ENCODE measurements at places on chromosomes 6 and 20.

DNA sequence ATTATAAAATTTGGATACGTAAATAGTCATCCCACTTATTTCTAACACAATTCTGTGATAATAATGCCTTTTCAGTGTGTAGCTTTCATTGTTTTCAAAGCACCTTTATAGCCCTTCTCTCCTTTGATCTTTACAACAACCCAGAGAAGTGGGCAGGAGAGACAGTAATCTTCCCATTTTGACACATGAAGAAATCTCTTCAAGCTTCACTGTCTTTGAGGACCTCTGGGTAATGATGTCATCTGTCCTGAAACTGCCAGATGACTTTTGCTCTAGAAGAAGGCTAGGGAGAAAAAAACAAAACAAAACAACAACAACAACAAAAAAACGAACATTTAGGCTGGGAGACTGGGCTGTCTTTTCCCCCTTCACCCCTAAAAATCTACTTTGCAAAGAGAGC is 203.0 kb downstream of the KCNQ5 start:
- no peak for DNase-seq

DNA sequence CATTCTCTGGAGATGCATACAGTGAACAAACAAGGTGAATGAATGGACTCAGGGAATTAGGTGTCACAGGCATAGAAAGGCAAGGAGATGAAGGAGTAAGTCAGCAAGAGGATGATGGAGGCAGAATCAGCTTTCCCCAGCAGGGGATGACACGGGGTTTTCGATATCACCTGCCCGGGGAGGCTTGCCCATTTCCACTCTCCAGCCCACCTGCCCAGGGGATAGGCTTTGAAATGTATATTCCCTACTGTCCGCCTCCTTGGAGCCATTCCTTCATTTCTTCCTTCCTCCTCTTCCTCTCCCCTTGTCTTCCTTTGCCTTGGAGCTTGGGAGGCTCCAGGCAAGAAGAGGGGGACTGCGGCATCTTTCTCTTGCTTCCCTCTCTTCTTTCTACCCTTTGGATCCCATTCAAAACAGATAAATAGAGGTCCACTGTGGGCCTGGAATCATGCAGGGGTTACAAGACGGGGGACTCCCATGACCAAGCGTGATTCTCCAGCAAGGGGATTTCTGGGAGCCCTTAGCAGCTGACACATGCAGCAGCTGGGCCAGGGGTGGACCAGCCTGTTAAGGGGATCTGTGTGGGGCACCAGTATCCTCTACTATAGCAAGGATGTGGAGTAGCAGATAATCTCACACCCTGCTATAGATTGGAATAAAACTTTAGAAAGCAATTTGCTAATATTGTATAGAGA is 23.5 kb upstream of the RNF24 start:
- no peak for DNase-seq

DNA sequence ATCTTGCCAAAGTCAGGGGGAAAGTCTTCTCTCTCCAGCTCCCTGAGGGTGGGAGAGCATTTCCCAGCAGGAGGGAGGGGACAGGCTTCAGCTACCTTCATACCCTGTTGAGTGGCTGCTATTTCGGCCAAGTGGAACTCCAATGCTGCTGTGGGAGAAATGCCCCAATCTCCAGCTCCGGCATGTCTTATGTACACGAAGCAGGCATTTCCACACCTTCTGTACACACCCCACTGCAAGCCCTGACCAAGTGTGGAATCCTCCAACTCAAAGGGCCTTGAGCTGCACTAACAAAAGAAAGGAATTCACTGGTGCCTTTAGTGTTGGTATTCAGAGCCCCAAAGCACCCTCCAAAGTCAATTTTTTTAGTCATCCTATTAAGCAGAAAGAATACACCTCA is 313.6 kb upstream of the NT5E start:
- DNase-seq: no peak

DNA sequence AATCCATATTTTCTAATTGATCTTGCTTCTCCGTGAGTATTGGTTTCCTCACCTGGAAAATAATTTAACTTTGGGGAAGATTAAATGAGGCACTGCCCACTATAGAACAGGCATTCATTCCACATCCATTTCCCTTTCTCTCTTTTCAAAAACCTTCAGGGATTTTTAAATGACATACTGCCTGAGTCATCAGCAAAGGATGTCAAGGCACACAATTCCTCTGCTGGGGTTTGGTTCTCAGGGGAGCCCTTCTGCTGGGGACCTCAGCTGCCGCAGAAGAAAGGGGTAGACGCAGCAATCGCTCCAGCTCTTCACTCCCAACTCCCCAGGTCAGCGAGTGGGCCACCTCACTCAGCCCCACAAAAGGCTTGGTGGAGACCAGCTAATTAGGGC is 90.7 kb upstream of the BACH2 start:
- no peak for DNase-seq

DNA sequence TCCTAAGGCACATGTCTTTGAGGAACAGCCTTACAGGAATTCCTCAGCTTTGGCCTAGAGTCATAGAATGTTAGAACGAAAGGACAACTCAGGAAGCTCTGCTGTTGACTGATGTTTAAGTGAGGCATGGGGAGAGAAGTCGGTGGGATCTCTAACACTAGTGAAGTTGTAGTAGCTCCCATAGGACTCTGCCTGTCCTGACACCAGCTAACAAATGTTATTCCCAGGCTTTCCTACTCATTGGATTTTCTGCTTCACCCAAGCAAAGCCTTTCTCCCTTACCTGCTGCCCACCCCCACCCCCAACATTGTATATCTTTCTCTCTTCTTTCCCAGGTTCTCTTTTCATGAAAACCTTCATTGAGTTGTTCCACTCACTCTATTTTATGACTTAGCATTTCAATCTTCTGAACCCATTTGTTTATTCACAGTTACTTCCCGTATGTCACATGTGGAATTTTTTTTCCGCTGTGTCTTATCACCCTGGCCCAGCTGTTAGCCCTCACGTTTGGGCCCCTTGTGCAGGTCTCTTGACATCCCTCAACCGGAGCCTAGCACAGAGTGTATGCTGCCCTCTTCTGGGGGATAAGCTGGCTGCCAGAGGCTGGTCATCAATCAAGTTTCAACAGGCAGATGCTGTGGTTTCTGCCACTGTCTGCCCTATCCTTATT is 39.2 kb upstream of the RNF8 start:
- no peak for DNase-seq

- no peak for DNase-seq
These were observed 174.6 kb downstream of the GJA10 start for GRCh38 chr6:90068703-90069523.

- no peak for DNase-seq
These were observed 133.5 kb upstream of the TMEM170B start for GRCh38 chr6:11404081-11404480.

GRCh38 chr6:3438190-3439167 is 18.4 kb downstream of the SLC22A23 start:
- no peak for DNase-seq

GRCh38 chr6:16733085-16733484 is 28.2 kb downstream of the ATXN1 start:
- no peak for DNase-seq

DNA sequence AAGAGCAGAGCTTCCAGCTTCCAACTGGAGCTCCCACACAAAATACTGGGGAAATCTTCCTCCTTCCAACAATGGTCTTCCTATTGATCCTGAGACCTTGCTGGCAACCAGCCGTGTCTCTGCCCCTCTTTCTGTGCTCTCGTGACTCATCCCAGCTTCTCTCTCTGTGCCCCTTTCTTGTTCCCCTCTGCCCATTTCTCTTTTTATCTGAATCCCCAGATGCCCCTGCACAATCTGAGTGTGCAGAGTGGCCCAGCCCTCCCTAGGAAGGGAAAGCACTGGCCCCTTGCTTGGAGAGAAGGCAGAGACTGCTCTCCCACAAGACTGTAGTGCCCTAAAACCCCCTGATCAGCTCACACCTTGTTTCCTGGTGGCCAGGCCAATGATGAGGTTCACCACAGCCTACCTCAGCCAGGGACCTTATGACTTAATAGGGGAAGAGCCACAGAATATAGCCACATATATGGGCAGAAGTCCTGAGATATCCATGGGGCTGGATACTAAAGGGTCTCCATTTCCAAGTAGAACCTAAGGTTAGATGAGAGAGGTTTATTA is 23.1 kb upstream of the MAS1L start:
- no peak for DNase-seq

DNA sequence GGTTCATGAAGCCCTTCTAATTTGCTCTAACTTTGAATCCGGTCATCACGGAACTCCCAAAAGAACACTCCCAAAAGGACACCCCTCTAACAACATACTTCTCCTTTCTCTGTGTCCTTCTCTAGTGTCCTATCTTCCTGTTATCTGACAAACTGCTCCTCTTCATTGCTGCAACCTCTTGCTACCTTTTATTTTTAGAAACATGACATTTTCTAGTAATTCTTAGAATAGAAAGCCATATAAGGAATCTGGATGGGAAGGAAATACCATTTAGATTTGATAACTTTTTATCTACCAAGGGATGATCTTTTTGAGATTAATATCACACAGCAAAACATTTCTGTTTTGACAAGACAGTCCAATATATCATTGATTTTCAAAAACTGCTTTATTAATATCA is 63.1 kb downstream of the COL12A1 start:
- no peak for DNase-seq

- DNase-seq: no peak
These were observed 742 bp downstream of the TBCC start for GRCh38 chr6:42745083-42745639.

DNA sequence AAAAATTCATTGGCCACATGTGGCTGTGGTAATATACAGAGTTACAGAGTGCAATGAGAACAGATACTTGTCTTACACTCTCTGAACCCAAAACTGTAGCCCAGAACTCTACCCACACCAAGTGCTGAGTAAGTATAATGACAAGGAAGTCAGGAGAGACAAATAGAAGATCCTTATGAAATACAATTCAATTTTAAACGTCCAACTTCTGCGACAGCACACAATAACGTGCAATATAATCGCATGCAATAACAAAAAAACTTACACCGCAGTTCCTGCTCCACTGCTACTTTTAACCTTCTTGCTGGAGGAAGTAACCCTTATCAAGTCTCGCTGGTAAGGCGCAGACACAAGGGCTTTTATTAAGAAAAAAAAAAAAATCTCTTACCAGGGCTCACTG is 881 bp downstream of the SFT2D1 start:
- DNase-seq: peak; percentile 44

All from T-helper 1 cell (primary cell).